ENCODE measurements at places on chromosomes 6 and 20. TPM values are rescaled to one million over a fixed set of nuclear protein-coding genes. Genes with fewer than 3 reads are reported as not detected.

The MICB gene
- 29.3 TPM for total RNA-seq

The ESR1 gene
- not detected for total RNA-seq

The ANGPT4 gene
- total RNA-seq: not detected

The SYNGAP1 gene
- 2.5 TPM for total RNA-seq

The COL11A2 gene
- total RNA-seq: 0.28 TPM

The CRISP3 gene
- total RNA-seq: not detected

The TCP11 gene
- total RNA-seq: 0.28 TPM

The SLC22A1 gene
- 0.05 TPM for total RNA-seq

The TTLL9 gene
- total RNA-seq: not detected
